ENCODE measurements at places on chromosomes 7 and 10. TPM values are rescaled to one million over a fixed set of nuclear protein-coding genes. Genes with fewer than 3 reads are reported as not detected.

Gene NPTX2
- 77.3 TPM for polyA plus RNA-seq

Gene ZNF273
- polyA plus RNA-seq: 10.6 TPM

Gene PNLIPRP3
- polyA plus RNA-seq: not detected

Gene TAC1
- polyA plus RNA-seq: 0.59 TPM

Gene HMX3
- not detected for polyA plus RNA-seq

Gene FMC1
- 234 TPM for polyA plus RNA-seq

Gene PRRT4
- polyA plus RNA-seq: 1.1 TPM

Gene ZNF467
- polyA plus RNA-seq: 2.9 TPM

Gene HOXA11
- 0.96 TPM for polyA plus RNA-seq

Gene CLEC5A
- 0.70 TPM for polyA plus RNA-seq

Gene GPR26
- polyA plus RNA-seq: 0.15 TPM

Gene ACTR3C
- 12.2 TPM for polyA plus RNA-seq

Gene FGL2
- polyA plus RNA-seq: 18.3 TPM

Gene VSTM4
- 25.6 TPM for polyA plus RNA-seq

Gene NANOS1
- polyA plus RNA-seq: 3.8 TPM
